ENCODE measurements at places on chromosomes 12 and 14.

DNA sequence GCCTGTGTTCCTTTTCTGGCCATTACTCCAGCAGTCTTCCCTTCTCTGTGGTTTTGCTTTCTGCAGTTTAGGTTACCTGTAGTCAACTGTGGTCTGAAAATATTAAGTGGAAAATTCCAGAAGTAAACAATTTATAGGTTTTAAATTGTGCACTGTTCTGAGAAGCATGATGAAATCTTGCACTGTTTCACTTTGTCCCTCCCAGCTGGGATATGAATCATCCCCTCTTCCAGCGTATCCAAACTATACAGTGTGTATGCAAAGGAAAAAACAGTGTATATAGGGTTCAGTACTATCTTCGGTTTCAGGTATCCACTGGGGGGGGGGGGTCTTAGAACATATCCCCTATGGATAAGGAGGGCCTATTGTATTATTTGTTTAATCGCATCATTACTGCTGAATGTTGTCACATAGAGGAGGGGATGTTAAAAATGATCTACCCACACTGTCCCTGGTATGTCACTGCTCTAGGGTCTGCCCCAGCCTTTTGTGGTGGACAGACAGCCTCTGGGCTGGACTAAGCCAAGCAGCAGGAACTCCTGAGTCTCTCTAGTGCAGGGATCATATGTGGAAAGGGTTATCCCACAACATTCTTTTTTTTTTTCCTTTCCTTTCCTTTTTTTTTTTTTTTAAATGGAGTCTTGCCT, 109.1 kb upstream of the MAX start:
- DNase-seq, result no peak

DNA sequence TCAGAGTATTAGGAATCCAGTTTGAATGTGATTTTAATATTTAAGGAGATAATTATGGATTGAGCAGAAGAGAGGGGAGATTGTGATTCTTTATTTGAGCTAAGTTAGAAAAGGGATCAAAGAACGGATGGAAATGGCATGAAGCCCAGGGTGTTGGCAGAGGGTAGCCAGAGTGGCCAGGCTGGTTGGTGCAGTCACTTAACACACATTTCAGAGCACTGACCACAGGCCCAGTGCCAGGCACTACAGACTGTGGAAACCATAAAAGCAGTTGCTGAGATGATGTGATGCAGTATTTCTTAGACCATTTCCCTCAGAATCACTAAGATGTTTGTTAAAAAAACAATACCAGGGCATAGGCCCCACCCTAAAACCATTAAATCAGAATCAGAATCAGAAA, 167.7 kb upstream of the AMIGO2 start:
- DNase-seq, result no peak

GRCh38 chr14:95784137-95784536, 70.2 kb upstream of the TCL1A start:
- no peak for DNase-seq

GRCh38 chr12:108896336-108896735, 16.4 kb downstream of the DAO start:
- DNase-seq, result no peak

GRCh38 chr14:28061006-28061405, 705.6 kb upstream of the FOXG1 start:
- no peak for DNase-seq

DNA sequence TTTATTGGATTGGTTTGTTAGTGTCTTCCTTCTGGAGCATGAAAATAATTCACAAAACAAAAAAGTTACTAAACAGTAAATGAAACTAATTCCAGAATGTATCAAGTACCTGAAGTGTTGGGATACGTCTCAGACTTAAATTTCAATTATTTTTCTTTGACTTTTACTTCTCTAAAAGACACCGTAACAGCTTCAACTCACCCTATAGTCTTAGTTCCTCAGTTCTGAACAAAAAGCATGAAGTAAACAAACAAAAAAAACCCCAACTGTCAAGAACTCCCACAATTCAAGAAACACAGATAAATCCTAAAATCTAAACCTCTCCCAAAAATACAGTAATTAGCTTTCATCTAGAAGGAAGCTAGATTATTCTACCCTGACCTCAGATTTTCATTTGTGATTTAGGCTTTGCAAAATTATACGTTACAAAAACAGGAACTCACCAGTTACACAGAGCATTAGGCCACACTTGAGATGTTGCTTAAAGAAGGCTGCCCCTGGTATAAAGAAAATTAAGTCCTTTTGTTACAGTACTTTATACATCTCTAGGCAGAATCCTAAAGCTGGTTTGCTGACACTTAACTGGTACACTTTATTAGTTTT, 10.2 kb downstream of the HEATR5A start:
- no peak for DNase-seq

GRCh38 chr12:127191129-127191528, 1075.8 kb upstream of the TMEM132C start:
- no peak for DNase-seq

- DNase-seq, result no peak
These were observed 691 bp downstream of the SLC2A13 start for GRCh38 chr12:40105265-40105514.

- DNase-seq, result no peak
These were observed 116.5 kb downstream of the SRGAP1 start for GRCh38 chr12:63961048-63961447.

DNA sequence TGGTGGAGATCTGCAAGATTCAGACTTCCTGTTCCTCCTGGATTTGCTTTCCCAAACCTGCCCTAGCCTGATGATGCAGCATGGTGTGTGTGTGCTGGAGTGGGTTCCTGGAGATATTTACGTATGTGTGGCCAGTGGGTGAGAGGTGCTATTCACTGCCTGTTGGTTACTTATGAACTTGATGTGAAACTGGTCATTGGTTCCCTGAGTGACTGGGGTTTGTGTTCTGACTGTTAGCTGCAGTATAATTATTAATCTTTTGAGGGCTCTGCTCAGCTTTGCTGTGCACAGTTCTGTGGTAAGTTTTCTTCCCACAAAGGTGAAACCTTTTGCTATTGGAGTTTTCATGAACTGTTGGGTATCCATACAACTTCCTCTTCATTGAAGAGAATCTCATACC, 541.8 kb upstream of the FBXO33 start:
- no peak for DNase-seq

- no peak for DNase-seq
These were observed 12.2 kb downstream of the ITPK1 start for GRCh38 chr14:93103392-93104080.

DNA sequence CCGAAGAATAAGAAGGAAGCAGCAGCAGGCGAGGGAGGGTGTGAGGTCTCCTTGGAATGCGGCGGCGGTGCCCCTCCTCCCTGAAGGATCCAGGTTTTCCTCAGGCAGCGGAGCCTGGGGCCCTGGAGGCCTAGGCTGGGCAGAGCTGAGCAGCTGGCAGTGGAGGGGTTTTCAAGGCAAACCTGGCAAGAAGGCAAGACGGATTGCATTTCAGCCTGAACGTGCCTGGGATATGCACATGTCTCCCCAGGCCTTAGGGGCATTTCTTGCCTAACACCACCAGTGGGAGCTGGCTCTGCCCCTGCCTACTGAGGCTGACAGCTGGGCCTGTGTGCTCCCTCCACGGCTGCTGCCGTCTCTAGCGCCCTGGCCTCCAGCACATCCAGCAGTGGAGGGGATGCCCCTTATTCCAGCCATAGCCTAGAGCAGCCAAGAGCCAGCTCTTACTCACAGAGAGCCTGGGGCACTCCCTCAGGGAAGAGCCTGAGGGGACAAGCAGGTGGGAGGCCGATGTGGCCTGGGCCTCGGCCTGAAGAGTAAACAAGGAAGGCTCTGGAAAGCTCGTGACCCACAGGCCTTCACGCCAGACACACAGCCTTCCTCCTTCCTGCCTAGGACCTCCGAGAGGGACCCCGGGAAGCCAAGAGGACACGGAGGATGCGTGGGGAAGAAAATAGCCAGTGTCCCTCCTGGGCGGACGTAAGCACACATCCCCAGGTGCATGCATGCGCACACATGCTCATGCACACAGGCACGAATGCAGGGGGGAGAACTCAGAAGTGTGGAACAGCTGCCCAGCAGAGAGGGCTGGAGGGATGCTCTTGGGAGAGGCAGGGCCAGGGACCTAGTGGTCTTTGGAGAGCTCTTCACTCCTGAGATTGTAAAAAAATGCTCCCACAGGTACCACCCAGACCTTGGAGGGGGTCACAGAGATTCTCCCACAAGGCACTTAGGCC, 23.0 kb upstream of the EIF2B2 start:
- peak; percentile 51 for DNase-seq

GRCh38 chr12:122035292-122035691, 13.6 kb downstream of the BCL7A start:
- no peak for DNase-seq

DNA sequence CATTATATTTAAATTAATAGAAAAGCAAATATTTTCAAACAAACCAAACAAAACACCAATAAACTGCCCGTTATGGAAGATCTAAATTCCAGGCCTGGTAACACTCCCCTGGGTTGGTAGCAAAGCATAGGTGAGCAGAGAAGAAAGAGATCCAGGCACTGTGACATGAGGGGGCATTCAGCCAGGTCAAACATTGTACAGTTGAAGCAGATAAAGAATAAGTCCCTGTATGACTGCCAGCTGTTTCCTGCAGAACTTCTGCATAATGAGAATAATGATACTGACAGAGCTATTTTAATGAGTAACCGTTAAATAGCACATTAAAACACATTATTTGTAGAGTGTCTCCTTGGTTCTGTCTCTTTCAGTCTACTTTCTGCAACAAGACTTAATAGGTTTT, 35.4 kb downstream of the SLC38A1 start:
- DNase-seq, result no peak

GRCh38 chr12:132423820-132424645, 65.9 kb upstream of the FBRSL1 start:
- DNase-seq, result peak; percentile 66

GRCh38 chr12:111467092-111467856, 61.6 kb downstream of the SH2B3 start:
- DNase-seq, result no peak

DNA sequence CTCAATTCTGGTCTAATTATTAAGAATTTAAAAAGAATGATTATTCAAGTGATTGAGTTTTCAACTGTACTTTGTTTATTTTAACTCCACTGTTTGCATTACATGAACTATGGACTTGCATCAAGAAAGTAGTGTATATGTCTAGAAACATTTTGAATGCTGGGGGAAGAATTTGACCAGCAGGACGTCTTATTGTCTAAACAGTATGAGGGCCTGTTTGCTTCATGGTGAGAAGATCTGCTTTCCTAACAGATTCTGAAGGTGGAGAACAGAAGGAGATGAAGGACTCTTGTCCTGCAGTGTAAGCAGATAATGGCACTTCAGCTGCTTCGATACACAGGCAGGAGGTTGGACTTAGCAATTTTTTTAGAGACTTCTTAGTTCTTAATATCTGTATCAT, 176.0 kb downstream of the DACT1 start:
- DNase-seq, result no peak

GRCh38 chr14:70707138-70708038, 65.7 kb downstream of the TTC9 start:
- no peak for DNase-seq

DNA sequence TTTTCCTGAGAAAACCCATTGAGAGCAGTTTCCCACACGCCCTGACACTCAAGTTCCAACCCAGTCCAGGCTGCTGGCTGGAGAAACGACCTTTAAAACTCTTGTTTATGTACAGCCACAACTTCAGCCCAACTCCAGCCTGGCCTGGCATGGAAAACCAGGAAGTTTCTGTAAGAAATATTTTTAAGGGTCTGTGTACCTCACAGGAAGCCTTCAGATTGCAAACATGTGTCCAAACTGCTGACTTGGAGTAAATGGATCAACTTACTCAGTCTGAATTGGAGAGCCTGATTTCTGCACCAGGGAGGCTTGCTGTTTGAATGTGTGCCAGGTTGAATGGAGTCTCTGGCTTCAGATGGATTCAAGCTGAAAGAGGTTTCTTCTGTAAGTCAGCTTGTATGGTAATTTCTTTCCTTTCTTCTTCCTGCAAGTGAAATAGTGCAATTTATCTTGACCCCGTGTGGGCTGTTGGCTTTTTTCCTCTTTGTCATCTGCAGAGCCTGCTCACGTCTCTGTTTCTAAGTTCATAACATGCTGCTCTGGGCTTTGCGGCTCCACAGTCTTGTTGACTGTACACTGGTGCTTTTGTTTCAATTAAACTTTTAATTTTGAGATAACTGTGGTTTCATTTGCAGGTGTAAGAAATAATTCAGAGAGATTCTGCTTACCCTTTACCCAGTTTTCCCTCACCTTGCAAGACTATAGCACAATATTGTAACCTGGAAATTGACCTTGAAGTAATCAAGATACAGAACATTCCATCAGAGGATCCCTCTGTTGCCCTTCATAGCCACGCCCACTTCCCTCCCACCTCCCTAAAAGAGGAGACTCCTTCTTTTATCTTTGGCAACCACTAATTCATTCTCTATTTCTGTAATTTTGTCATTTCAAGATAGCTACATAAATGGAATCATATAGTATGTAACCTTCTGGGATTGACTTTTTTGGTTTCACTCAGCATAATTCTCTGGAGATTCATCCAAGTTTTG, 109.7 kb upstream of the PRMT8 start:
- no peak for DNase-seq

DNA sequence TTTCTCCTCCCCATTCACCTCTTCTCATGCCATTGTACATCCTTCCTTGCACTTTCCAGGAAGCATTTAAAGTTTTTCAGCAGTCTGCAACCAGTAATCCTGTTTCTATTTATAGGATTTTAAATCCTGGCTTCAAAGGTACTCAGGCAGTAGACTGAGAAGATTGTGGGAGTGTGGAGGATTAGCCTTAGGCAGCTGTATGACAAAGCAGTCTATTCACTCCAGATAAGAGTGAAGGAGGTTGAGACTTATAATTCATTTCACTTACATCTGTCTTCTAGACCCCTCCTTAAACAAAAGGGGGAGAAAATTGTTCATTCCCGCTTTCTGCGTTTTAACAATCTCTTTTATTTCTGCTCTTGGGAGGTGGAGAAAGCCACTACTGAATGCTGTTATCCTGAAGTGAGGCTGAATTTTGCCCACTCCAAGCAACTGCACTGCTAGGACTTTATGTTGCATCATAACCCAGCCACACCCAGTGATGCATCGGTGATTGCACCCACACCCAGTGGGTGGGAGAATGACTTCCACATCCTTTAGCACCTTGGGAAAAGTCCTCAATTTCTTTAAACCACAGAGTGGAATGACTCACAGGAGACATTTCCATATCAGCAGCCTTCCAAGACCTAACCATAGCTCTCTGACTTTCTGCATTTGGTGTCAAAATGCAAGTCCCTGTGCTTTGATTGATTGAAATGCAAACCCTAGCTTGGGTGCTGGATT, 382.5 kb upstream of the ATP2B1 start:
- DNase-seq, result no peak

GRCh38 chr12:9074484-9075137, 41.1 kb downstream of the A2M start:
- no peak for DNase-seq

GRCh38 chr12:105967038-105967776, 171.5 kb downstream of the NUAK1 start:
- no peak for DNase-seq

- DNase-seq, result no peak
These were observed 129.1 kb downstream of the GTF2A1 start for GRCh38 chr14:81091660-81092059.
